ENCODE measurements at places on chromosomes 3 and 15.

DNA sequence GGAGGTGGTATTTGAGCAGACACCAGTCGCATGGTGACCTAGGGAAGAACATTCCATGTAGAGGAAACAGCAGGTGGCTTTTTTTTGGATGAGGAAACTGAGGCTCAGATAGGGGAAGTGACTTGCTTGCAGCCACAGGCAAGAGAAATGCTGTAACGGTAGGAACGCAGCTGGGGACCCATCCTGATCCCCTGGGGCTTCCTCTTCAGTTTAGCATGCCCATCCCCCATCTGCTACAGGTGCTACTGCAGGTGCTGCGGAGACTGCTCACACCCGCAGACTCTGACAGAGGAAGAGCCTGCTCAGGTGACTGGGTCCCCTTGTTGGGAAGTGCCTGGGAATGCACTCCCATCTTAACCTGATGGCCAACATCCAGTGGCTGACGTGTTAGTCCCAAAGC lies 55.4 kb upstream of the SEC13 start:
- no peak for DNase-seq

- peak; percentile 82 for DNase-seq
These were observed 65.3 kb downstream of the KLF13 start for GRCh38 chr15:31391687-31392671.

DNA sequence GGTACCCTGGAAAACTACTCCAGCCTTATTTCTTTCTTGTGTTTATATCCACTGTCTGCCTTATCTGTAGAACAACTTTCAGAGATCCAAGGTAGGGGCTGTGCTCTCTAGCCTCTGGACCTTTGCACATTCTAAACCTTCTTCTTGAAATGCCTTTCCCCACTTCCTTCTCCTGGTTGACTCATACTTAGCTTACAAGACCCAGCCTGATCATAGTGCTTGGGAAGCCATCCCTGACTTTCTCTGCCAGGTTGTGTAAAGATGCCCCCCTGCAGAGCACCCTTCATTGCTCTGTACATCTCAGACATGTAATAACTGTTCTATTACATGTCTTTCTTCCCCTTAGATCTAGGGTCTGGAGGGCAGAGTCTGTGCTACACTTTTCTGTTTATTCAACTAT lies 50.1 kb downstream of the PPM1L start:
- no peak for DNase-seq

GRCh38 chr3:194711913-194712312 lies 26.2 kb downstream of the FAM43A start:
- DNase-seq, result peak; percentile 99

GRCh38 chr3:48592519-48593087 lies 2.5 kb downstream of the COL7A1 start:
- peak; percentile 21 for DNase-seq
